ENCODE measurements at places on chromosomes 7 and 10.

DNA sequence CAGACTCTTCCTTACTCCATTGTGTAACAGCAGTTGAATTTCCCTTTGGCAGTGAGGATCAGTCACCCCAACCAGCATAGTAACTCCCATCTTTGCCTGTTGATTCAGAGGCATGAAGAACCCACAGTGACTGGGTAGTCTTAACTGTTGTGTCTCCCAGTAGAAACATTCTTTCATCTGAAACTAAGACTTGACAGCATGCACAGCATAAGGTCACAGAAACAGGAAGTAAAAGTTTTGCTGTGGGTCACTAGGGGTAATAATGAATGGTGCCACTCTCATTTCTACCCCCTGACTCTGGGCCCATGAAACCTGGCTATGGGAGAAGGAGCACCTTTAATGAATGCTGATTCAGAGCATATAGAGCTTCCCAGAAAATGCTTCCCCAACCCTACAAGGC lies 8.3 kb upstream of the FRMPD2 start:
- no peak for DNase-seq

DNA sequence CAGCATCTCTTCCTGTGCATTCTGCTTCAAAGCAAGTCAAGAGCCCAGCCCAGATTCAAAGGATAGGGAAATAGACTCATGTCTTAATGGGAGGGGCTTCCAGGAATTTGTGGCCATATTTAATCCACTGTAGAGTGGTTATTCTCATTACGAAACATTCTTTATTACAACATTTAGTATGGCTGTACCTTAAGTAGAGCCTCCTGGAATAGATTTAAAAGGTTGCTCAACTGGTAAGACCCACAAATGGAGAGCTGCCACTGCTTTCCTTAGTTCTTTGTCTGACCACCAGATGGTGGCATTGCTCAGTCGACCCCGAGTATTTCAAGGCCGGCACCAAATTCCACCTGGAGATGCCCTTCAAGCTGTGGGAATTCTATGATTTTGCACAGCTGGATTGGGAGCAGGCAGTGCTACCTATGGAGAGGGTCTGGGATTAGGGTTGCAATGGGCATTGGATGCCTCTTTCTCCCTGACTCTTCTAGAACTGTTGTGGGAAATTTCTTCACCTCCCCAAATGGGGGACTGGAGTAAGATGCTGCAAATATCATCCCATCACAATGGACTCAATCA lies 102.2 kb downstream of the RBM20 start:
- DNase-seq: peak; percentile 74

DNA sequence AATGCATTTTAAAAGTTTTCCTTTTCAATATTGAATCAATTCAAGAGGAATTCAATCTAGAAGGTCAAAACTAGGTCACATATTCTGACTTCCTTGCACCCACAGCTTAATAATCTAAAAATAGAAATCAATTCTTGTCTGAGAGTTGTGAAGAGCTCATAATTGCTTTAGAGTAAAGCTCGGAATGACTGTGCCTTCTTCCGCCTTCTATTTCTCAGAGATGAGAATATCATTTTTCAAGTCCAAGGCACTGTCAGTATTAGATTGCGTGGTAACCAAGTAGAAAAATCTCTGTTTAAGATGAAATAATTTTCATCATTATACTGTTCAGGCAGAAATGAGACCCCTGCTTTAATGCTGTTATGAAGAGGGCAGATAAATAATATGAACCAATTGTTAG lies 272.2 kb upstream of the NFE2L3 start:
- DNase-seq: no peak

DNA sequence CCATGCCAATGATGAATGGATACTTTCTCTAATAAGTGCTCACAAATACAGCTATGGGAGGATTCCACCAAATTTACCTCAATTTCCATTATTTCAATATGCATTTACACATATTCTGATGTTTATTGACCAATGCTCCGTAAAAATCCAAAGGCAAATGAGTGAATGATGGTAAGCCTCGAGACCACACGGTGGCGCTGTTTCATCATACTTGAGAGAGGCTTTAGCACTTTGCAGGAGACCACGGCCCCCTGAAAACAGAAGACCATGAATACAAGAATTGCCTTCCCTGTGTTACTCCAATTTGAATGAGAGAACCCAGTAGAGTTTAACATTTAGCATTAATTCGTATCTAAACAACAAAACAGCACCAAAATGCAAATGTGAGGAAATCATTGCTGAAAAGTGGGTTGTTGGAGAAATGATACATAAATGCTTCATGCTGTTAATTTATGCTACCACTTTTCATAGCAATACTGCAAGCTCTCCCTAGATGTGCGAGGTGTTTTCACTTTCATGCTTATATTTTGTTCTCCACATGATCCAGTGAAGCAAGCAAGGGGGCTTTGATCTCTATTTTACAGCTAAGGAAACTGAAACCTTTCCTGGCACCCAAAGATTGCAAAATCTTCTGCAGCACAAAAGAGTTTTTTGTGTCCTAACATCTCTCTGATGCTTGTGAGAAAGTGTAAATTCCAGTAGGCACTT lies 35.4 kb downstream of the TRIL start:
- peak; percentile 55 for DNase-seq

GRCh38 chr7:44284216-44284615 lies 41.2 kb downstream of the CAMK2B start:
- DNase-seq: no peak

- no peak for DNase-seq
Observed at GRCh38 chr10:101290431-101290830, 61.2 kb upstream of the LBX1 start.

GRCh38 chr10:117222552-117222951 lies 18.4 kb upstream of the SLC18A2 start:
- no peak for DNase-seq

DNA sequence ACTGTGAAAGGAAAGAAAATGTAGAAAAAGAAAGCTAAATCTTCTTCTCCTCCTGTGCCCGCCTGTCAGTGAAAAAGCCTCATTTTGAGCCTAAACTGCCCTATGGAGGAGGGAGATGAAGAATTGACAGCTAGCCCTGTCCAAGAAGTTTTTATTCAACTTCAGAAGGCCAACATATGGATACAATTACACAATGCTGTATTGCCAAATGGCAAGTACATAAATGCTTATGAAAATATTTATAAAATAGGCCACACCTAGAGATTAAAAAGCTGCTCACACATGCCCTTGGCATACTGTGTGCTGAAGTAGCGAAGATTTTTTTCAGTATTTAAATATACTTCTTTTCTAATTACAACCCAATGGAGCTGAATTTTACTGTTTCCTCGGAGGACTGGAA lies 65.1 kb upstream of the NEBL start:
- peak; percentile 68 for DNase-seq

GRCh38 chr7:123131556-123131955 lies 68.2 kb downstream of the SLC13A1 start:
- DNase-seq: no peak

- no peak for DNase-seq
Observed at GRCh38 chr7:25586513-25586912, 358.2 kb upstream of the NPVF start.

DNA sequence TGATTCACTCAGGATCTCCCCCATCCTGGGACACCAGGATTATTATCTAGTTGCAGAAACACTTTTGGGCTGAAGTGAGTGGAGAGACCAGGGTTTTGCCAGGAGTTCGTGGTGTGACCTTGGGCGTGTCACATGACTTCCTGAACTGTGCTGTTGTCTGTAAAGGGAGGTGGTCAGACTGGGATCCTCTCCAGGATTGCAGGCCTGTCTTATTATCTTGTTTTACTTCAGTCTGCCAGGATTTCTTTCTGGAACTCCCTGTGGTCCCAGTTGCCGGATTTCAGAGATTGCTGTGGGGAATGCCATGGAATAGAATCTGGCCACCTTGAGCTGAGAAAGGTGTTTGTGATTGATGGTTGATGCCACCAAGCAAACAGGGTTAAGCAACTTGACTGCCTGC lies 35.8 kb downstream of the CRCP start:
- peak; percentile 82 for DNase-seq

DNA sequence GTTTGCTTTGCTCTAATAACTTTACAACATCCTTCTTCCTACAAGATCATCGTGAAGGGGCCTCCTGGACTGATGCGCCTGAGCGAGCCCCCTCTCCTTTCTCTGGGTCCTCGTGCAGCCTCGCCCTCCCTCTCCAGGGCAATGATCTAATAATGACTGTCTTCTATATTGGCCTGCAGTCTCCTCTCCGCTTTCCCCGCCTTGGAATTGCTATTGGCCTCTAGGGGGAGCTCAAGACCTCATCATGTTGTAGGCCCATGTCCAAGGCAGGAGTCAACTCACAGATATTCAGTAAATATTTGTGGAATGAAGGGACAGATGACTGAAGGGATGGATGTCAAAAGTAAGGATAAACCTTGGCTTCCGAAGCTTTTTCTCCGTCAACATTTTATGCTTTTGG lies 1180.3 kb downstream of the TYW1 start:
- no peak for DNase-seq

- peak; percentile 31 for DNase-seq
Observed at GRCh38 chr7:157235357-157236333, 96.9 kb downstream of the UBE3C start.

DNA sequence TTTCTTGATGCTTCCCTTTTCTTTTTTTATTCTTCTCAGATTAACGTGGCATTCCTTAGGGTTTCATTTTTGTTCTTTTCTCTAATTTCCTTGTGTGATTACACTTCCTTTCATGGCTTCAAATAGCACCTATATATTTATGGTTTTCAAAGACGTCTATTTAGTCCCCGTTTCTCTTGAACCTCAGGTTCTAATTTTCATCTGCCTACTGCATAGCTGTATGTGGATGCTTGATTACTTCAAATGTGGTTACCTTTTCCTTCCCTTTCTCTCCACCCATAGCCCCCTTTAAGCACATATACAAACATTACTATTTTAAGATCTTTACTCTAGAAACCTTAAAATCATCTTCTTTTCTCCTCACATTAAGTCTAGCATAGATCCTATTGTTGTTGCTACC lies 2.4 kb downstream of the TPST1 start:
- DNase-seq: no peak

GRCh38 chr7:6182993-6183392 lies 89.4 kb downstream of the CYTH3 start:
- no peak for DNase-seq

DNA sequence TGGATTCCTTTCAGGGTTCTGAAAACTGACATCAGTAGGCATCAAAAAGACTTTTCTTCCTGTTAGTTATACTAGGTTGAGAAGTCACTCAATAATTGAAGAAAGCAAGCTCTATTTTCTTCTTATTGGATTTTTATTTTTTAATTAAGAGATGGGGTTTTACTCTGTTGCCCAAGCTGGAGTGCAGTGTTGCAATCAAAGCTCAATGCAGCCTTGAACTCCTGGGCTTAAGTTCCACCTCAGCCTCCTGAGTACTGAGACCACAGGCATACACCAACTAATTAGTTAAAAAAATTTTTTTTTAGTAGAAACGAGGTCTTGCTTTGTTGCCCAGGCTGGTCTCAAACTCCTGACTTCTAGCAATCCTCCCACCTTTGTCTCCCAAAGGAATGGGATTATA lies 28.0 kb downstream of the PIP4K2A start:
- DNase-seq: no peak
